ENCODE measurements at places on chromosomes 7 and 10. TPM values are rescaled to one million over a fixed set of nuclear protein-coding genes. Genes with fewer than 3 reads are reported as not detected.

The TRIM73 gene
- 0.35 TPM for total RNA-seq

The FAM237B gene
- total RNA-seq = not detected

The TMEM196 gene
- 0.17 TPM for total RNA-seq

The CXCL12 gene
- total RNA-seq = 5.4 TPM

The CRPPA gene
- total RNA-seq = 4.5 TPM

The VWDE gene
- 3.0 TPM for total RNA-seq

The AKR1B15 gene
- total RNA-seq = not detected

The CYP2C19 gene
- total RNA-seq = not detected

The PRR15 gene
- total RNA-seq = 11.2 TPM

The DGKI gene
- total RNA-seq = 8.0 TPM

The SPDYE6 gene
- not detected for total RNA-seq

Measured in renal cortical epithelial cell (primary cell).